ENCODE measurements at places on chromosomes 16 and 17.
A peak's percentile ranks its signal among the peaks of the same experiment; 100 is the strongest.

GRCh38 chr17:80018917-80019651 lies 16.6 kb downstream of the TBC1D16 start:
- DNase-seq, result no peak

DNA sequence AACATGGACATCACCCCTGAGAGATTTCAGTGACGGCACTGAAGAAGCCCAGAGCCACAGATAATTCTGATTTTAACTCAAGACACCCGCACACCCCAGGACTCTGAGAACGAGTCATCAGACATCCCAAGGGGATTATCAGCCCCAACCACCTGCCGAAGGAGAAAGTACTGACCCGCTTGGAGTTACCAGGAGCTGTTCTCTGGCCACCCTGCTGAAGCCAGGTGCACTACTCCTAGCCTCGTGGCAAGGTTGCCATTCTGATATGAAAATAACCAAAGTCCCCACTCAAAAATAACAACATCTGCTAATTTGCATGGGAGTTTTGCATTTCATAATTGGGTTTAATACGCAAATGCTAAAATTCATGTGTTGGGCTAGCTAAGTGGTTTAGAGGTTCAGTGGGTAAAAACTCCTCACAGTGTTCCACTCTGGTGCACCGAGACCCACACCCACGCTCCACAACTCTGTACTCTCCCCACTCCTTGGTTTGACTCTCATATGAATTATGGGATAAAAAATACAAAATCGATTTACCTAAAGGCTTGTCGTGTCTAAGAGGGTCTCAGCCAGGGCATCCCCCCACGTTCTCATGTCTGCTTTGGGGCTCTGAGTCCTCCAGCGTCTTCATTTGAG lies 143.0 kb upstream of the NOL11 start:
- DNase-seq, result no peak

GRCh38 chr16:23974223-23974622 lies 138.4 kb downstream of the PRKCB start:
- no peak for DNase-seq

GRCh38 chr16:67565470-67566100 lies 3.3 kb downstream of the CTCF start:
- no peak for DNase-seq

DNA sequence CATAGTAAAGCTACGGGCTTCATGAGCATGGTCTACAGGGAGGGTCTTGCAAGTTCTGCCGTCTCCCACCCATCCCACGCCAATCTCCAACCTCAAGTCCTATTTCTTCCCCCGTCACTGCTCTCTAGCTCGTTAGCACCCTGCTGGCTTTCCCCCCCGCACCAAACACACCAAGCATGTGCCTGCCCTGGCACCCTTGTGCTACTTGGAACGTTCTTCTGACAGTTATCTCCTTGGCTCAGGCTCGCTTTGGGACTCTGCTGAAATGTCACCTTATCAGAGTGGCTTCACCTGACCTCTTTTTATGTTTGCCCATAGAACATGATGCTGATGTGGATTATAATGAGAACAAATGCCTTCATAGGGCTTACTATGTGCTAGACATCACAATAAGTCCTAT lies 21.9 kb downstream of the GLYR1 start:
- no peak for DNase-seq

GRCh38 chr16:68480084-68480995 lies 32.0 kb upstream of the SMPD3 start:
- no peak for DNase-seq

GRCh38 chr16:49858200-49859124 lies 2.5 kb upstream of the ZNF423 start:
- peak; percentile 76 for DNase-seq

- DNase-seq, result no peak
Observed at GRCh38 chr16:80664786-80665185, 124.0 kb downstream of the DYNLRB2 start.

- no peak for DNase-seq
Observed at GRCh38 chr16:54191163-54191562, 95.4 kb downstream of the IRX3 start.

DNA sequence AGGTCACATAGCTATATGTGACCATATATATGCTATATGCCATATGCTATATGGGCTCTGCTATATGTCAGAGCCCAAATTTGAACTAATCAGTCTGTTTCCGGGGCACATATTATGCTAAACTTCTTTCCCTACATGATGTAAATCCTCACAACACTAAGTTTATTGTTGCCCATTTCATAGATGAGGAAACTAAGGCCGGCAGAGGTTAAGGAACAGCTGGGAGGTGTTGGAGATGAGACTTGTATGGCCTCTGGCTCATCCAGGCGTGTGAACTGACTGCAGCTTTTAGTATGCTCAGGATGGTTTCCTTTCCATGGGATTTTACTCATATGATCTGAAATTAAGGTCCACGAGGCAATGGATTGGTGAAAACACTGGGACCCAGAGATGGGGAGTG lies 17.5 kb upstream of the CNOT1 start:
- no peak for DNase-seq

DNA sequence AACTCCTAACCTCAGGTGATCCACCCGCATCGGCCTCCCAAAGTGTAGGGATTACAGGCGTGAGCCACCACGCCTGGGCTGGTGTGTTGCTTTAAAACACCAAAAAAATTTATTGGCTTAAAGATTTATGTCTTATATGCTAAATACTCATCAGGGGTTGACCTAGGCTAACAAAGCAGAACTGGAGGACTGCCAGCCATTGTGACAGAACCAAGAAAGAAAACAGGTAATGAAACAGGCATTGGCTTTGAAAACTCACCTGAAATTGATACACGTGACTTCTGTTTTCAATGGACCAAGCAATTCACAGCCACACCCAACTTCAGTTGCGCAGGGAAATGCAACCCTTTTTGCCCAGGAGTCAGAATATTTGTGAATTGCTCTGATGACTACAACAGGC lies 4.9 kb upstream of the PHAF1 start:
- no peak for DNase-seq

- DNase-seq, result no peak
Observed at GRCh38 chr16:56357241-56357764, 68.0 kb downstream of the AMFR start.

GRCh38 chr17:57582881-57583756 lies 162.0 kb downstream of the CCDC182 start:
- DNase-seq, result no peak

Data from 8988T (cell line).